ENCODE measurements at places on chromosomes 1 and 21. TPM values are rescaled to one million over a fixed set of nuclear protein-coding genes. Genes with fewer than 3 reads are reported as not detected.

The LCA5L gene
- 4.2 TPM for total RNA-seq

The NBPF6 gene
- total RNA-seq, result 0.59 TPM

The OLIG2 gene
- not detected for total RNA-seq

The LRRC38 gene
- not detected for total RNA-seq

The IL19 gene
- not detected for total RNA-seq

The CYP4Z1 gene
- 19.2 TPM for total RNA-seq

The DNALI1 gene
- total RNA-seq, result 20.6 TPM

The WDR64 gene
- not detected for total RNA-seq

The RGSL1 gene
- total RNA-seq, result not detected

The LAMTOR5 gene
- total RNA-seq, result 102 TPM

The MXRA8 gene
- 93.4 TPM for total RNA-seq

The EXTL2 gene
- total RNA-seq, result 8.3 TPM

The PRAMEF13 gene
- total RNA-seq, result not detected

The OR2G6 gene
- total RNA-seq, result not detected

The SPOCD1 gene
- 0.15 TPM for total RNA-seq

The HS2ST1 gene
- 17.7 TPM for total RNA-seq

The FPGT gene
- 17.3 TPM for total RNA-seq

GRCh38 chr1:185574139-185574875 is 159.9 kb upstream of the HMCN1 start:
- no peak for DNase-seq

GRCh38 chr1:92961896-92962752 is 862 bp upstream of the DIPK1A start:
- no peak for DNase-seq

GRCh38 chr1:119646521-119647227 is 1.4 kb downstream of the ZNF697 start:
- DNase-seq, result no peak

DNA sequence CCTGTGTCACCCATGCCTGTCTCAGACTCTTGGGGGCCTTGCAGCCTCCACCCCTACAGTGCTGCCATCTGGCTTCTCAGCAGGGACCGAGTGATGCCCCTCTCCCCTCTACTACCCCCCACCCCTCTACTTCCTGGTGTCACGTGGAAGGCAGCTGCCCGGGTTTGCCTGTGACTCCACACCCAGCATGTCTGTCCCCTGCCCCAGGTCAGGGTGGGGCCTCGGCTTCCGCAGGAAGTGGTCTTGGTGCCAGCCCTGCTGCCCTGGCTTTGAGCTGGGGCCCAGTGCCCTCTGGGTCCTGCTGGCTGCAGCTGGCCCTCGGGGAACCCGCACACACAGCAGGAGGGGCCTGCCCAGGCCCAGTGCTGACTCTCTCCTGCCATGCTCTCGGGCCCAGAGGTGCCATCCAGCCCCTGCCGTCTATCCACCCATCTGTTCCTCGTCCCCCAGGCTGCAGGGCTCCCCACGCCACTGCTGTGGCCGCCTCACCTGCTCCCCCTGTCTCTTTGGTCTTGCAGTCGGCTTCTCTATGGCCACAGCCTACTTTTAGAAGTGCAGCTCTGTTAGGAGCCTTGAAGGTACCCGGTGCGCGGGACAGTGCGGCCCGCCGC is 24.0 kb downstream of the PLCH2 start:
- DNase-seq, result no peak

DNA sequence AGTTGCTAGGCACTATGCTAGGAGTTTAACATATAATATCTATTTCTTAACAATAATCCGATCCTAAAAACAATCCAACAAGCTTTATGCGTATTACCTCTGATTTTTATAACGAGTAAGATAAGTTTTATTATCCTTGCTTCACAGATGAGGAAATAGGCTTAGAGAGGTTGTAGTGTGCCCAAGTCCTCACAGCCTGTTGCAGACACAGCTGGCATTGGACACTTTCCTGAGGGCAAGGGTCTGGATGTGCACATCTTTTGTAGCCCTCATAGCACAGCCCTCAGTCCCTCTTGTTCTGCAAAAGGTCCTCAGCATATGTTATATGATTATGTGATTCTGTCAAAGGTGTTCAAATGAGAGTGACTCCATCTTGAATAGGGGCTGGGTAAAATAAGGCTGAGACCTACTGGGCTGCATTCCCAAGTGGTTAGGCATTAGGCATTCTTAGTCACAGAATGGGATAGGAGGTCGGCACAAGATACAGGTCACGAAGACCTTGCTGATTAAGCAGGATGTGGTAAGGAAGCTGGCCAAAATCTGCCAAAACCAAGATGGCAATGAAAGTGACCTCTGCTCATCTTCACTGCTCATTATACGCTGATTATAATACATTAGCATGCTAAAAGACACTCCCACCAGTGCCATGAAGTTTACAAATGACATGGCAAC is 75.7 kb upstream of the F3 start:
- no peak for DNase-seq

GRCh38 chr1:159940006-159940620 is 5.3 kb downstream of the IGSF9 start:
- DNase-seq, result no peak

DNA sequence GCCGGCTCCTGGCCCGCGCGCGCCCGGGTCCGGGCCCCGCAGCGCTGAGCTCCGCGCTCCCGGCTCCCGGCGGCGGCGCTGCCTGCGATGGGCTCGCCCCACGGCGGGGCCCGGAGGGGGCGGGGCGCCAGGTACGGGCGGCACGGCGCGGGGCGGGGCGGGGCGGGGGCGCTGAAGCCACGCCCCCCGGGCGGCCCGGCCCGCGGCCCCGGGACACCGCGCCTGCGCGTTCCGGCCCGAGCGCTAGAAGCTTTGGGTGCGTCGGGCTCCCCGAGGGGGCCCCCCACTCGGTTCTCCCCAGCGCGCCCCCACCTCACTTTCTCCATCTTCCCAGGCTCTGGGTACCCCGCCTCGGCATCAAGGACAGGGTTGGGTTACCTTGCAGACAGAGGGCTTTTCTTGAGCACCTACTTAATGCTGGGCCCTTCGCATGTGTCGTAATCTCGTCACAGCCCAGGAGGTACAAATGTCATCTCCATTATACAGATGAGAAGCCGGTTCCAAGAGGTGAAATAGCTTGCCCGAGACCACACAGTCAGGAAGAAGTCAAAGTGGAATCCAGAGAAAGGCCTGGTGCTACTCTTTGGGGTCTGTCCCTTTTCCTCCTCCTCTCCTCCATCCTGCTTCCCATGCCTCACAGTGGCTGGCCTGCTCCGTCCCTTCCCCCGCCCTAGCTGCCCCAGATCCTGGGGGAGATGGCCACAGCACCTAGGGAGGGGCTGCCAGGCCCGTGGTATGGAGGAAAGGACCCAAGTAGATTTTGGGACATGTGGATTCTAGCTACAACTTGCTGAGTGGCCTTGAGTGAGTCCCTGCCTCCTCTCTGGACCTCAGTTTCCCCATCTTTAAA is 46.5 kb downstream of the RAP1GAP start:
- no peak for DNase-seq

- DNase-seq, result no peak
Observed at GRCh38 chr1:38546636-38547035, 312.9 kb downstream of the RRAGC start.

DNA sequence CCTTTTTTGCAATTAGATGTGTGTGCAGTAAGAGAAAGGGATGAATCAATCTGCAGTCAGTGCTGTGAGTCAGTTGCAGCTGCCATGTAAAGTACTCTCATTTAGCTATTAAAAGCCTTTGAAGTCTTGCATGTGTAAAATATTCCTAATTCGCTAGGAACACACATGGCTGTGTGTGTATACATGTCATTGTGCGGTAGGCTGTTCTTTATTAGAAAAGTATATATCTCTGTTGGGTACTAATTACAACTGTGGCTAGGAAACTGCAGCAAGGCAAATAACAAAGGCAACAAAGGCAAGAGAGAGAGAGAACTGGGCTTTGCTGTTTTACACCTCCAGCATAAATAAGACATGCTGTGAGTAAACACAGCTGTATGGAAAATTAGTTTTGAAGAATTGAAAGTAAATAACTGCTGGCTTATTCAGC is 41.7 kb downstream of the EPB41 start:
- DNase-seq, result no peak

- no peak for DNase-seq
Observed at GRCh38 chr1:40690771-40691537, 550 bp upstream of the NFYC start.

- DNase-seq, result no peak
Observed at GRCh38 chr1:207817166-207817565, 65.3 kb downstream of the CD46 start.

DNA sequence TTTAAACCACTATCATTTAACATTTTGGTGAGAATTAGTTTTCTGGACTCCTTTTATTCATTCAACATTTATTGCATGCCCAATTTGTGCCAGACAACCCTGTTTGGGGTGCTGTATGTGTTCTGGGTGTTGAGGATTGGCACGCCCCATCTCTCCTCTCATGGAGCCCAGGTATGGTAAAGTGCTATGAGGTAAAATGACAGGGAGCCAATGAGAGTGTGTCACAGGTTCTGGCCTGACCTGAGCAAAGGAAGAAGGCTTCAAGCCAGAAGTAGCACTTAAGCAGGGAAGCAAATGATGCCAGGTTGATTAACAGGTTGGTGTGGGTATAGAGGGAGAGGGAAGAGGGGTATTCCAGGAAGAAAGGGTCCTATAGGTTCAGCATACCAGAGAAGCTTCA is 21.1 kb upstream of the SLC22A15 start:
- DNase-seq, result no peak

- DNase-seq, result no peak
Observed at GRCh38 chr1:207870306-207871031, 40.5 kb downstream of the CD34 start.

DNA sequence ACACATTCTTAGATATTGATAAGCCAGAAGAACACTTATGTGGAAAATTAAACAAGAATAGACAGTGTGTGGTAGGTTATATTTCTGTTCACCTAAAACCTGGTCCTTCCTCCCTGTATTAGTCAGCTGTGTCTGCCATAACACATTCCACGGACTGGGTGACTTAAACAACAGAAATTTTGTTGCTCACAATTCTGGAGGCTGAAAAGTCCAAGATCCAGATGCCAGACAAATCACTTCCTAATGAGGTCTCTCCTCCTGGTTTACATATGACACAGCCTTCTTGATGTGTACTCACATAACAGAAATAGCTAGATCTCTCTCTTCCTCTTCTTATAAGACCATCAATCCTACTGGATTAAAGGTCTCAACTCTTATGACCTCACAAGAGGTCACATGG is 25.7 kb downstream of the JMJD4 start:
- DNase-seq, result no peak

DNA sequence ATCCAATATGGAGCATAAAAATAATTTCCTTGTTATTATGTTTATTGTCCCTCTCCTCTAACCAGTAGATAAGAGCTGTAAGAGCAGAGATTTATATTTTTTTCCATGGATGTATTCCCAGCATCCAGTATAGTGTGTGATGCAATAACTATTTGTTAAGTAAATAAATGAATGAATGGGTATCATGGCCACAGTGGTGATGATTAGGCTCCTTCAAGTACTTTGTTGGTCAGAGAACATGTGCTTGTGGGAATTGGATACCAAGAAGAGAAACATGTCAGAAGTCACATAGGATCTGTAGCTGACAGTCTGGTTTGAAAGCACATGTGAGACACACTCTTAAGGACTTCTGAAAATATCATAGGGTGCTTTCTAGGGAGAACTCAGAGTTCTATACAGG is 588.5 kb downstream of the AGBL4 start:
- DNase-seq, result no peak

GRCh38 chr1:51073456-51073855 is 28.6 kb upstream of the C1orf185 start:
- DNase-seq, result no peak

GRCh38 chr21:34204481-34205439 is 131.4 kb downstream of the MRPS6 start:
- DNase-seq, result no peak

- DNase-seq, result peak; percentile 75
Observed at GRCh38 chr1:205918955-205919746, 24.1 kb downstream of the SLC26A9 start.

DNA sequence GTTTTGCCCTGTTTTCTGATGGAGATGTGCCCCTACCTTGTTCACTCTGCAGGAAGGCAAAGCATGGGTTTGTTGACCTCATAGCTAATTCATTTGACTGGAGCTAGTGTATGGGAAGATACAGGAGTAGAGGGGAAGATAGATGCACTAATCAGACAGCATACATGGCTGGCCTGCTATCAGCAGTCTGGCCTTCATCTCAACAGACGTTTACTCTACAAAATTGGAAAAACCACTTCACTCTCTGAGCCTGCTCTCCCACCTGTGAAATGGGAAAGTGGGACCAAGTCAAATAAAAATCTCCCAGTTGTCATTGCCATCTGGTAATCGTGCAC is 235.2 kb upstream of the RAB4A start:
- no peak for DNase-seq

DNA sequence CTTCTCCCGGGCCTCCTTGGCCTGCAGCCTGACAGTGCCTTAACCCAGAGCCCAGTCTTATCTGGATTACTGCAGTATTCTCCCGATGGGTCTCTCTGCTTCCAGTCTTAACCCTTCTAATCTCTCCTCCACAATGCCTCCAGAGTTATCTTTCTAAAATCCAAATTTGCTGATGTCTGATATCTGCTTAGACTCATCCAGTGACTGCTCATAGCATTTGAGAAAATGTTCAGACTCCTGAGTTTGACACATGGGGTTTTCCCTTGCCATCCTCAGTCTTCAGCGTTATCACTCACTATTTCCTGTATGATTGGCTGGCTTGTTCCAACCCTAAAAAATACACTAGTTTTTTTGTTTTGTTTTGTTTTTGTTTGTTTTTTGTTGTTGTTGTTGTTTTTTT is 102.0 kb downstream of the FMN2 start:
- no peak for DNase-seq

DNA sequence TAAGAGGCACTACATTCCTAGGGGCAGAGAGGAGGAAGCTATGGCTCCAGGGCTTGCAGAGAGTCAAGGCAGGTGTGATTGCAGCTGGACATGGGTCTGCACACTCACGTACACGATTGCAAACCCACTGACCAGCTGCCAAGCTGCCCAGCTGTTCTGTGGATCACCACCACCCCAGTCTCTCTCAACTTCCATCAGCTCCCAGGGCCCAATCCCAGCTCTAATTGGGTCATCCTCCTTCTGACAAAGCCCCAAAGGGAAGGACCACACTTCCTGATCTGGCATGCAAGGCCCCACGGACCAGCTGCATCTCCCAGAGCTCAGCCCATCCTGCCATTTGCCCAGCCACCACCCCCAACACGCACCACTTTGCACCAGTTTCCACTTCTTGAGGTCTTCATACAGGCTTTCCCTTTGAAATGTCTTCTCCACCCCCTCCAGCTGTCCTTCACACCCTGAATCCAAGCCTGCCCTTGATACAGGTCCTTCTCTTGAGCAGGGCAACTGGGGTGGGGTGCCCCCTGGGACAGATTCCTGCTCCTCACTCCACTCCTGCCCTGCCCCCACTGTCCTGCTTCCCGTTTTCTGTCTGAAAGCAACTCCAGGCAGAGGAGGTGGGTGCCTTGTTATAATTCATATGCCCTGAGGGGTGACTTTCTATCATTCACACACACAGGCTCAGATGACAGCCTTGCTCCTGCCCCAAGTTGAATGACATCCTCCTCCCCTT is 179.4 kb upstream of the EDN2 start:
- no peak for DNase-seq

- DNase-seq, result no peak
Observed at GRCh38 chr1:173248247-173248940, 41.3 kb upstream of the TNFSF4 start.

- no peak for DNase-seq
Observed at GRCh38 chr1:231727171-231727570, 100.6 kb downstream of the DISC1 start.

GRCh38 chr1:229388897-229389580 is 44.9 kb downstream of the ACTA1 start:
- no peak for DNase-seq

All from breast epithelium (tissue), 4 donors.